ENCODE measurements at places on chromosomes 2 and 18.

- no peak for DNase-seq
Measured at GRCh38 chr18:47120428-47120827, 29.9 kb downstream of the HDHD2 start.

DNA sequence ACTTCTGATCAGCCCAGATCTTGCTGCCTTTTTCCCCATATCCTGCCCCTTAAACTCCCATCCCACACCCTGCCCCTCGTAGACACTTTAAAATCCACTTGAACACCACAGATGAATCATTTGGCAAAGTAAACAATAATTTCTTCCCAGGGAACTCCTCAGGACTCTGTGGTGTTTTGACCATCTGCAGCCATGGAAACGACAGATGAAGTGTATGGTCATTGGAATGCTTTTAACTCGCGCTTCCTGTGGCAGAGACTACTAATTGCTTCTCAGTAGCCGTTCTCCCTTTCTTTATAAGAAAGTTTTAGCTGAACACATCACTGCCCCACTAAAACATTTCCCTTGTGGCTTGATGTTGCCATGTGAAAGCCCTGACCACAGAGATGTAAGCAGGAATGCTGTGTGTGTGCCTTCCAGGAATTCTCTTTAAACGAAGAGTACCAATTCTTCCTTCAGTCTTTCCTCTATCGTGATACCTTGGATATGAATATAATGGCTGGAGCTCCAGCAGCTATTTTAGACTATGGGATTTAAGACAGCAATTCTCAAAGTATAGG, 92.7 kb upstream of the PARD3B start:
- peak; percentile 86 for DNase-seq

DNA sequence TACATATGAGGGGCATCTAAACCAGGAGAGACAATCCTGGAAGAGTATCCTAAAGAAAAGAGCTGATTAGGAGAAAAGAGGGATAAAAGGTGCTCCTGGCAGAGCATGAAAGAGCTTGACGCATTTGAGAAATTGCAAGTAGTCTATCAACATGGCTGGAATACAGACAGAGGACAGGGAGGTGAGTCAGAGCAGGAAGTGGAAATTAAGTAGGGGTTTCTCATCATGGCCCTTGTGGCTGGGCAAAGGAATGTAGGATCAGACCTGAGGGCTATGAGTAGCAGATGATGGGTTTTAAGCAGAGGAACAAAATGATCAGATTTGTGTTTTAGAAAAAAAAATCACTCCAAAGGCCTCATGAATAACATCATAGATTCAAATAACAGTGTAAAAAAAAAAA, 49.2 kb upstream of the UGP2 start:
- peak; percentile 39 for DNase-seq

DNA sequence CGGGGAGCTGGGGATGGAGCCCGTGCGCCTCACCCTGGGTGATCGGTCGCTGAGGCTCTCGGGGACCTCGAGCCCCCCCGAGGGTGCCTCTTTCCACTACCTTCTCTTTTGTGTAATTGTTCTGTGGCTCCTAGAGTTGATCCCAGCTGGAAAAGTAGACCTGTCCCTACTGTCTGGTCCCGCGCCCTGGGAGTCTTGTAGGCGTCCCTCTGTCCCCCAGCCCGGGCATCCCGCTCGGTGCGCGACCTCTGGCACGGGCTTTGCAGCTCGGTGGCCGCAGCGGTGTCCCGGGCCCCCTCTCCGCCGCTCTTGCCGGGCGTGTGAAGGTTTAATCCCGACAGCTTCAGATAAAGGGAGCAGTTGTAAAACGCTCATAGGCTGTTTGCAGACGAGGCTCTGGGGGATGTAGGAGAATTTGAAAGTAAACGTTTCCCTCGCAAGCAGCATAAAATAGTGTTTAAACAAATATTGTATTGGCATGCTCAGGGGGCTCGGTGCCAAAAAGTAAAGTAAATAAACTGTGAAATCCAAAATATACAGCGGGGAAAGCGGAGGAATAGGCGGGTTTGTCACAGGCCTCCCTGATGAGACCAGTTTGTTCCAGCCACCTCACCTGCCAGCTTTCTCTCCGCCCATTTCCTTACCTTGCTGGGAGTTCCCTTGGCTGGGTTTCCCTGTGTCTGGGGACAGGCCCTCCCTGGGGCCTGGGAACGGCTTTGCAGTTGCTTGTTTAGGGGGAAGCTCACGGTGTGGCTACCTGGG, 1.9 kb downstream of the GLI2 start:
- DNase-seq, result no peak

- DNase-seq, result no peak
Measured at GRCh38 chr2:3823748-3824147, 120.4 kb downstream of the DCDC2C start.

DNA sequence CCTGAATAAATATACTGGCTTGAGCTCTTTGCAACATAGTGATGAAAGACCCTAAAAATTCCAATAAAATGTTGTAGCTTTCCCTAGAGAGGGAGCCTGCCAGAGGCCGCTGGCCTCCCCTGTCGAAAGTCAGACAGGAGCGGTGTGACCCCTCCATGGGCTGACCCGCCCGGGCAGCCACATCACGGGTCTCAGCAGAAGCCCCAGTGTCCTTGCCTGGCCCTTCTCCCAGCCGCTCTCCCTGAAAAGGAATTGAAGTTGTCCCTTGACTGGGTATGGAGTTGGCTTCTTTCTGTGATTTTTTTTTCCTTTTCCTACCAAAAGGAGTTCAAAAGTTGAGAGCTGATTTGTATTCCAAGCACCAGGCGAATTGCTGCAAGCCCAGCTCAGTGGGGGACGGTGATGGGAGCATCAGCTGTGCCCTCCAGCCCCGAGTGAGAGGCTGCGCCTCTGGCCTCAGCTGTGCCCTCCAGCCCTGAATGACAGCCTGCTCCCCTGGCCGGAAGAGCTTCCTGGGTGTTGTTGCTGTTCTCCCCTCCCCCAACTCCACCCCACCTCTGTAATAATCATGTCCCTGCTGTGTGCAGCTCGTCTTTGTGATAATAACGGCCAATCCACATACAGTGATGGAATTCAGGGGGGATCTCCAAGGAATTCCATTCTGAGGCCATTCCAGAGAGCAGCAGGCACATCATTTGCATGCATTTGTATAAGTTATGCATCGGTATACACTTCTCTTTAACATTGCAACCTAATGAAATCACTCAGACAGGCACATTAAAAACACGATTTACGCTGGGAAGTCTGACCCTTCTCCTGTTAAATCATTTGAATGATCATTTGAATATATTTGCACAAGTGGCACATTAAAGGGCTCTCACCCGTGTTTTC, 501.0 kb downstream of the EIPR1 start:
- no peak for DNase-seq

- DNase-seq, result no peak
Measured at GRCh38 chr2:114083717-114084387, 194.0 kb downstream of the ACTR3 start.

DNA sequence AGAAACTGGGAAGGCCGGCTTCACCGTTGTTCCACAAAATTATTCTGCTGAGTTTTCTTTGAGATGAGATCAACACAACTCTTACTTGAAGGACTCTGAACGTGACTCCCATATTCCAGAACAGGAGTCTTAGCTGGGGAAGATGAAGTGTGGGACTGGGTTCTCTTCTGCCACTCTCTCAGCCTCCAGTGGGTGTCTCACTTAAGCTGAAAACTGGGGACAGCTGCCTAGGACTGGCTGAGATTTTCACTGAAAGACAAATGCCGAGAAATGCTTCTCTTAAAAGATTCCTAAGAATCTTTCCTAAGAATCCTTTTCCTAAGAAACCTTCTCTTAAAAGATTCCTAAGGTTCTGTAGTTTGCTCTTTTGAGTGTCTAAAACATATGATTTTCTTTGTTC, 156.6 kb upstream of the LHCGR start:
- DNase-seq, result no peak

- no peak for DNase-seq
Measured at GRCh38 chr2:70974592-70974991, 3.8 kb upstream of the ANKRD53 start.

DNA sequence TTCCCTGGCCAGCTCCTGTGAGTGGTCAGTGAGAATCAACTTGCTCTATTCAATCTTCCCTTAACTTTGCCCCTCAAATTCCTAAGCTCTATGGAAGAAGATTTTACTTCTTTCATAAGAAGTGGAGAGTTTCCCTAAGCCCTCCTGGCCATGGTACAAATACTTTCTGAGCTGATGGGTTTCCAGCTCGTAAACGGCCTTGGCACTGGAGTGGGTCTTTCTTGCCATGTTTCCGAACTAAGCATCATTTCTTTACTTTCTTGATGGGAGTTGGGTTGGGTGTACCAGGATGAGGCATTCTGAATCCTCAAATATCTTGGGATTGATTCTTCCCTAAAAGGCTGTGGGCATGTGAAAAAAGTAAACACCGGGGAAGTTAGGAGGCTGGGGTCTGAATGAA, 72.5 kb downstream of the ACKR3 start:
- DNase-seq, result no peak

DNA sequence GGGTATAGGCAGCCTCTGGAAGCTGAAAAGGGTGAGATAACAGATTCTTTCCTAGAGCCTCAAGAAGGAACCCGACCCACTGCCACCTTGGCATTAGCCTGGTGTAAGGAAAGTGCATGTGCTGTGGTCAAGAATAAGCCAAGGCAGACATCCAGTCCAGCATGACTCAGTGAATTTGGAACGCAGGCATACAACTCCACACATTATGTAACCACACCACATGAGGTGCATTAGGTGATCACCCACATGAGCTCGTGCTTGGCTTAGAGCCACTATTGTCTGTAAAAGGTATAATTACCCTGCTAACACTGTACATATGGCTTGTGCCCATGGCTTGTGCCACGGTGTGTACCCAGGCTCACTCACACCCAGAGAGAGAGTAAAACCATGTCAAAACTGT, 583.7 kb upstream of the HNMT start:
- no peak for DNase-seq

GRCh38 chr18:33583901-33584300, 5.9 kb downstream of the ASXL3 start:
- DNase-seq, result no peak

GRCh38 chr18:36744261-36744876, 84.4 kb downstream of the TPGS2 start:
- no peak for DNase-seq

- DNase-seq, result no peak
Measured at GRCh38 chr2:152097801-152098495, 896 bp downstream of the CACNB4 start.

Measured in T1000 (cell line).